ENCODE measurements at places on chromosomes 4 and X.

- no peaks in the 10 kb centered on the region for H3K36me3 ChIP-seq
- no peaks in the 10 kb centered on the region for H3K4me1 ChIP-seq
- DNase-seq: peak; percentile 76
- H3K4me3 ChIP-seq: peak overlapping the region; percentile 75
Observed at GRCh38 chr4:128061566-128062536, 739 bp downstream of the LARP1B start.

GRCh38 chr4:88765729-88766128 lies 68.1 kb upstream of the NAP1L5 start:
- peak; percentile 79 for DNase-seq
- no peaks in the 10 kb centered on the region for H3K4me1 ChIP-seq
- peaks cover 32% of the 10 kb centered on the region for H3K36me3 ChIP-seq
- no peak overlapping the region for H3K27ac ChIP-seq
- no peak overlapping the region for H3K4me3 ChIP-seq

DNA sequence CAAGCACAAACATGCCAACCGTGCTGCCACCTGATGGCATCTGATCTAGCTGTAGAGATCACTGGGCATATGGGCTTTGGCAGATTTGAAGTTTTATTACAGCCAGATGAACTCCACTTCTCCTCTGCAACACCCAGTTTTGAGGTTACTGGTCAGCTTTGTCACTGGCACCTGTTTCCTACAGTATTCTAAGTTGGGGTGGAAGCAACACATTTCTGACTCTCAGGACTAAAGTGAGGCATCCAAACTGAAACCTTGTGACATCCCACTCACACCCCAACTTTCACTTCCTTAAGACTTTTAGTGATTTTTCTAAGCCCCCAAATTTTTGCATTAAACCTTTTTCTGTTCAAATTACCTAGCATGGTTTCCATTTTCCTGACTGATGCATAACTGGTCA lies 115.1 kb upstream of the PCDH18 start:
- H3K4me3 ChIP-seq: no peak overlapping the region
- no peaks in the 10 kb centered on the region for H3K36me3 ChIP-seq
- no peaks in the 10 kb centered on the region for H3K27me3 ChIP-seq

DNA sequence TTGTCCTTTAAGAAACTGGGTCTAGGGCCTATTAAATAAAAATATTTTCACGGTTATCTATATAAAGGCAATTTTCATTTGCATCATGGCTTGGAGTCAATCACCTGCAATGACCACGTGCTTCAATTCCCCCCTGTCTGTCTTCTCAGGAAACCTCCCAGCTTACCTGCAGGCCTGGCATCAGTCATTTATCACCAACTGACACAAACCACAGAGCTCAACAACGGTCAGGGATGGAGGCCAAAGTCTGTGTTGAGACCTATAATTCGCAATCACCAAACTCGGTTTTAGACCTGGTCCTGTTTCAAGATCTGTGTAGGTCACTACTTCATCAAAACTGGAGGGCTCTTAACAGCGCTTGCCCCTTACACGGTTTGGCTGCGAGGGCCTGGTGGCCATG lies 1.9 kb downstream of the SLC9A7 start:
- no peak overlapping the region for H3K4me3 ChIP-seq
- H3K36me3 ChIP-seq: no peaks in the 10 kb centered on the region

DNA sequence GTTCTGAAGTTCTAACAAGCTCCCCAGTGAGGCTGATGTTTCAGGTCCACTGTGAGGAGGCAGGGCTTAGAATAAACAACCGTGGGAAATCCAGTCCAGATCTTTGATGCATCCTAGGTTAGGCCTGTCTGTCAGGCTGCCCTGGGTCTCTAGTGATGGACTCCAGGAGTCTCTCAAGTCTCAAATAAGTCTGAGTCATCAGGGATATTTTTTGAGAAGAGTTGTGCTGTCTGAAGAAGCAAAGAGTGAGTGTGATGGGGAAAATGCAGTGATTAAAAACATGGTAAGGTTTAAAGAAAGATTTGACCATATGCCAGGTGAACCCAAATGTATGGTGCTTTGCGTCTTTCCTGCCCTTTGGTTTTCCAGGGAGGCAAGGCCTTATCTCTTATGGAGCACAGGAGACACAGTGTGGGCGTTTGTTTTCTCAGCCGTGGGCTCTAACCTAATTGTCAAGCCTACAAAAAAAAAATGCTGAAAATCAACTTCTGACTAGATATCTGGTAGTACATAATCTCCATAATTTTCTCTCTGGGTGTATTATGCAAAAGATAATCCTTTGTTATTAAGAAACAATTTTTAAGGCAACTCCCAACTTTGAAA lies 100.7 kb downstream of the PTTG2 start:
- no peak overlapping the region for H3K4me3 ChIP-seq
- H3K36me3 ChIP-seq: no peaks in the 10 kb centered on the region
- no peaks in the 10 kb centered on the region for H3K27me3 ChIP-seq
- peaks cover 15% of the 10 kb centered on the region for H3K4me1 ChIP-seq
- H3K27ac ChIP-seq: peak overlapping the region; percentile 53

GRCh38 chr4:163157157-163157556 lies 9.5 kb downstream of the NAF1 start:
- no peaks in the 10 kb centered on the region for H3K4me1 ChIP-seq
- no peak for DNase-seq
- no peak overlapping the region for H3K27ac ChIP-seq
- no peaks in the 10 kb centered on the region for H3K27me3 ChIP-seq
- no peaks in the 10 kb centered on the region for H3K36me3 ChIP-seq
- no peak overlapping the region for H3K4me3 ChIP-seq

- H3K4me3 ChIP-seq: no peak overlapping the region
- no peak overlapping the region for H3K27ac ChIP-seq
- no peak for DNase-seq
- no peaks in the 10 kb centered on the region for H3K27me3 ChIP-seq
- H3K36me3 ChIP-seq: no peaks in the 10 kb centered on the region
- H3K4me1 ChIP-seq: peaks cover 7% of the 10 kb centered on the region
Observed at GRCh38 chrX:69366183-69366582, 137.9 kb upstream of the NALF2 start.

DNA sequence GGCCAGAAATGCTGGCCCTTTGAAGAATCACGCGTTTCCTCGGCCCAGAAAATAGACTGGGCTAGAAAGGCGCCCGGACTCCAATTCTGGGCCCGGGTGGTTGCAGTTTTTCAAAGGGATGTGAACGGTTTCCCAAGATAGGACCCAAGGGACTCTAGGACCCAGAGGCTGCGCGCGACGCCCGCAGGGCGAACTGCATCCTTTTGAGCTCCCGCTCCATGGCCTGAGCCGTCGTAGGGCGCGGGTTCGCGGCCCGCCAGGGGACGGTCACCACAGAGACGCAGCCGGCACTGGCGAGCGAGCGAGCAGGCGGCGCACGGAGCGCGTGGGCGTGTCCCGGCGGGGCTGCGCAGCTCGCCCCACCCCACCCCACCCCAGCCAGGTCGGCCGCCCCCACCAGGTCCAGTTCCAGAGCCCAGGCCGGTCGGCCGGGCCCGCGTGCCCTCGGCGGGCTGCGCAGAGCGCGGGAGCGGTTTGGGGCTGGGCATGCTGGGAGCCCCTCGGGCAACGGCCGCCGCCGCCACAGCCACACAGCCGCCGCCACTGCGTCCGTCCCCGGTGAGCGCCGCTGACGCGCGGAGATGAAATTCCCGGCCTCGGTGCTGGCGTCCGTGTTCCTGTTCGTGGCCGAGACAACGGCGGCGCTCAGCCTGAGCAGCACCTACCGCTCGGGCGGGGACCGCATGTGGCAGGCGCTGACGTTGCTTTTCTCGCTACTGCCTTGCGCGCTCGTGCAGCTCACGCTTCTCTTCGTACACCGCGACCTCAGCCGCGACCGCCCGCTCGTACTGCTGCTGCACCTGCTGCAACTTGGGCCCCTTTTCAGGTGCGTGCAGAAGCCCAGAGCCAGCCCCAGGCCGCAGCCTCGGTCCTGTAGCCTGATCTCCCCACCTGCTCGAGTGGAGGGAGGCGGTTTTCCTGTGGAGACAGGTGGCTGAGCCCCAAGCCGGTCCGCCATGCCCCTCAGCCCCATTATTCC lies at the start of gene XK:
Gene XK (plus strand): TSS at position 411 of the 979 bp plus-strand sequence. CDS start 171 bp downstream, at position 582.
- no peaks in the 10 kb centered on the region for H3K36me3 ChIP-seq
- peak; percentile 67 for DNase-seq
- H3K4me3 ChIP-seq: peak within 1 kb of the TSS; percentile 33

DNA sequence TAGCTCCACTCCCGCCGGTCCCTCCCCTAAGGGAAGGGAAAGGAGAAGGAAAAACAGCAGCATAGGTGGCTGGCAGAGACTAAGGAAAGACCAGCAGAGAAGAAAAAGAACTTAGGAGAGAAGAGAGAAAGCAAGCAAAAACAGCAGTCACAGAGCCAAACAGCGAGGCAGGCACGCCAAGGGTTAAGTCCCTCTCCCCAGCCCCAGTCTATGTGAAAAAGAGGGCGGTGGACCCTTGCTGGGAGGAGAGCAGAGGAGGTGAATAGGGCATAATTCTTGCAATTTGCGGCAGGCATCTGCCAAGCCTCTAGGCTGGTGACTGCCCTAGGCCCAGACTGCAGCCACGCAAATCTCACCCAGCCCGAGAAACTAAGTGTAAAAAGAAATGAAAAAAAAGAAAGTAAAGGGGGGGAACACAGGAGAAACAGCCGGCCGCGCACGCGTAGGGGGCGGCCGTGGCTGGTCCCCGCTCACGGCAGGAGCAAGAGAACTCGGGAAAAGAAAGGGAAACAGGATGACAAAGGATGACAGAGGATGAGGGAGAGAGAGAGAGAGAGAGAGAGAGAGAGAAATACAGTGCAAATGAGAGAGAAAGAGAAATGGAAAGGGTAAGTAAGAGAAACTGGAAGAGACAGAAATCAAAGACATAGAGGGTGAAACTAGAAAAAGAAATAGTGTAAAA lies 48.6 kb downstream of the MAGEA9 start:
- DNase-seq: peak; percentile 36
- H3K36me3 ChIP-seq: no peaks in the 10 kb centered on the region
- no peaks in the 10 kb centered on the region for H3K27me3 ChIP-seq
- H3K4me3 ChIP-seq: peak overlapping the region; percentile 18
- peak overlapping the region; percentile 80 for H3K27ac ChIP-seq

DNA sequence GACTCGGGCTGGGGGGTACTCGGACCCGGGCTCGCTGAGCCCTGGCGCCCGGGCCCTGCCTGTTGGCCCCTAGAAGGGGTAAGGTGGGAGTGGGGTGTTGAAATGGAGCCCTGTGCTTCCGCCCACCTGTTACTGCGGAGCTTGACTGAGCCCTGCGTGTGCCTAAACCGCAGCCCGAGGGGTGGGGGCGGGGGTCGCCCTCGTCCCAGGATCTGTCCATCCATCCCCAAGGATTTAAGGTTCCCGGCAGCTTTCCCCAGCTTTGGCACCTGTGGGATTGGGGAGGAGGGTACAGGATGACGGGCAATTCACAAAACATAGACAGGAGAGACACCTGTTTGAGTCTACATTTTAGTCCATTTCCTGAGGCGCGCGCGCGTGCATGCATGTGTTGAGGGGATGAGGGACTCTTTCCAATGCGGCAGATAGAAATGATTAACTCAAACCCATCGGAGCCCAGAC lies 779 bp downstream of the GABRQ start:
- peaks cover 34% of the 10 kb centered on the region for H3K27me3 ChIP-seq
- no peak for DNase-seq

- no peaks in the 10 kb centered on the region for H3K27me3 ChIP-seq
- DNase-seq: no peak
- H3K27ac ChIP-seq: no peak overlapping the region
- peaks cover 6% of the 10 kb centered on the region for H3K36me3 ChIP-seq
- no peak overlapping the region for H3K4me3 ChIP-seq
Observed at GRCh38 chr4:72546456-72546855, 22.6 kb downstream of the ADAMTS3 start.

DNA sequence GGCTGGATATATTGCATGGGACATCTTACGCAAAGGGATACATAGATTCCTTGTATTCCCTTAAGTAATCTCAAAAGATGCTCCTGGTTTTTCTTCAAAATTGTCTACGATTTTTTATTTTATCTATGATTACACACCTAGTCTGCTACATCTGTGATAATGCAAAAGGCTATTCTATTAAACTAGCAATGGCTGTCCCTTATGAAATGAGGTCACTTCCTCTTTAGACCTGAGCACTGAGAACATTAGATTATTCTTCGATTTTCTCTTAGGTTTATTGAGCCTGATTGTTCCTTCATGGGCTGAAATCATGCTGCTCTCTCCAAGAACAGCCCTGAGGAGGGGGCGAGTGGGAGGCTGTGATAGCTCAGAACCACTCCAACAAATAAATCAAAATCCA lies 126.8 kb upstream of the ENPP6 start:
- H3K36me3 ChIP-seq: no peaks in the 10 kb centered on the region
- no peak overlapping the region for H3K27ac ChIP-seq
- no peaks in the 10 kb centered on the region for H3K27me3 ChIP-seq
- no peak for DNase-seq
- peaks cover 33% of the 10 kb centered on the region for H3K4me1 ChIP-seq

- DNase-seq: no peak
- H3K36me3 ChIP-seq: no peaks in the 10 kb centered on the region
- no peaks in the 10 kb centered on the region for H3K27me3 ChIP-seq
- no peak overlapping the region for H3K27ac ChIP-seq
- no peak overlapping the region for H3K4me3 ChIP-seq
- no peaks in the 10 kb centered on the region for H3K4me1 ChIP-seq
Observed at GRCh38 chrX:14630733-14631132, 101.4 kb downstream of the GLRA2 start.

GRCh38 chrX:107728371-107729099 lies 47.1 kb downstream of the TSC22D3 start:
- peaks cover 83% of the 10 kb centered on the region for H3K4me1 ChIP-seq
- H3K27me3 ChIP-seq: no peaks in the 10 kb centered on the region
- DNase-seq: no peak
- H3K36me3 ChIP-seq: no peaks in the 10 kb centered on the region
- H3K4me3 ChIP-seq: no peak overlapping the region
- H3K27ac ChIP-seq: peak overlapping the region; percentile 79

GRCh38 chr4:110637408-110638088 lies 14.7 kb upstream of the PITX2 start:
- H3K4me3 ChIP-seq: peak overlapping the region; percentile 17
- peaks cover 5% of the 10 kb centered on the region for H3K4me1 ChIP-seq
- no peak for DNase-seq
- H3K27me3 ChIP-seq: peaks cover 100% of the 10 kb centered on the region

DNA sequence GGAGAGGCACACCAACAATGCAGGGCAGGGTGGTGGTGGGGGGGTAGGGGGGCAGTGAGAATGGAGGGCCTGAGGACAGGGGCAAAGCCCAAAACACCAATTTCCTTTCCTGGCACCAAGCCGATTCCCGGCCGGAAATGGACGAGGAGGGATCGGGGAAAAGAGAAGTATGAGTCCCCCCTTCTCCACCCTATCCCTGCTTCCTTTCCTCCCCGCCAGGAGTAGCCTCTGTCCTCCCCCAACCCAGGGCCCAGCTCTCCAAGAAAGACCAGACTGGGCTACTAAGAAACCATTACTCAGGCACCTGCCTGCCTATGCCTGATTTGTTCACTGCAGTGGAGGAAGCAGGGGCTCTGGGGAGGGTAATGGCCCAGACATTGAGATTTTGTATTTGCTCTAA lies 402 bp downstream of the CCDC120 start:
- H3K4me1 ChIP-seq: no peaks in the 10 kb centered on the region
- no peak for DNase-seq
- H3K4me3 ChIP-seq: no peak overlapping the region
- H3K27ac ChIP-seq: no peak overlapping the region
- no peaks in the 10 kb centered on the region for H3K27me3 ChIP-seq
- H3K36me3 ChIP-seq: no peaks in the 10 kb centered on the region

All from cardiac muscle cell (in vitro differentiated cells and primary cell).